ENCODE measurements at places on chromosomes 6 and 20. TPM values are rescaled to one million over a fixed set of nuclear protein-coding genes. Genes with fewer than 3 reads are reported as not detected.
A peak's percentile ranks its signal among the peaks of the same experiment; 100 is the strongest.

GRCh38 chr20:3174442-3175261 lies 1.3 kb upstream of the LZTS3 start:
- peaks cover 14% of the 10 kb centered on the region for H3K4me1 ChIP-seq
- peak overlapping the region; percentile 88 for H3K4me3 ChIP-seq
- no peaks in the 10 kb centered on the region for H3K36me3 ChIP-seq
- H3K27me3 ChIP-seq = peaks cover 6% of the 10 kb centered on the region

The IER3 gene
- total RNA-seq = 62.4 TPM

- peak overlapping the region; percentile 11 for H3K4me3 ChIP-seq
- H3K27ac ChIP-seq = peak overlapping the region; percentile 82
- peaks cover 11% of the 10 kb centered on the region for H3K36me3 ChIP-seq
- H3K4me1 ChIP-seq = peaks cover 28% of the 10 kb centered on the region
- peak; percentile 50 for DNase-seq
- H3K27me3 ChIP-seq = peaks cover 2% of the 10 kb centered on the region
Measured at GRCh38 chr20:32470025-32470861, 112.1 kb downstream of the ASXL1 start.

The RNF39 gene
- not detected for total RNA-seq

The PTCHD4 gene
- total RNA-seq = 8.9 TPM

DNA sequence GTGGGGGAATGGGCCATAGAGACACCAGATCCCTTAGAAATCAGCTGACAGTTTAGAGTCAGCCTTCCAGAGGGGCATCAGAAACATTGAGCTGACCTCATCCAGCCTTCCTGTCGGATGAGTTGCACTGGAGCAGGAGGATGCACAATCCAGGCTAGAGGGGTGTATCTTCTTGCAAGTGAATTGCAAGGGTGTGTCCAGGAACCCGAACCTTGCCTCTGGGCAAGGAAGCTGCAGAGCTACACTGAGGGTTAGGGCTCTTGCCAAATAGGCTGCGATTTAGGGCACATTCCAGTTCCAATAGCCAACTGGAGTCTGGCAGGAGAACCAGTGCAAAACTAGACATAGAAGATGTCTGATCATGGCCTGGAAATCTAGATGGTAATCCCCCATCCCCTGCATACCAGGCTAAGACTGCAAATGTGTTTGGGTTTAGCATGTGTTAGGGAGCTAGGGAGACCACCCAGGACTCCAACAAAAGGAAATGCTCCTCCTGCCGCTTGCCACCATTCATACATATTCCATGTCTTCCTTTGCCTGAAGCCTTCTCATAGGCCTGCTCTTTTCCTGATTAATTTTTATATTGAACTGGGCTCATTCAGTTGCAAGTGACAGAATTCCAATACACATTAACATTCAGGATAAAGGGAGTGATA lies 6.3 kb upstream of the UTRN start:
- DNase-seq = no peak
- H3K27ac ChIP-seq = no peak overlapping the region
- H3K36me3 ChIP-seq = no peaks in the 10 kb centered on the region
- peaks cover 14% of the 10 kb centered on the region for H3K4me1 ChIP-seq
- H3K27me3 ChIP-seq = no peaks in the 10 kb centered on the region

The CLPSL1 gene
- total RNA-seq = not detected

DNA sequence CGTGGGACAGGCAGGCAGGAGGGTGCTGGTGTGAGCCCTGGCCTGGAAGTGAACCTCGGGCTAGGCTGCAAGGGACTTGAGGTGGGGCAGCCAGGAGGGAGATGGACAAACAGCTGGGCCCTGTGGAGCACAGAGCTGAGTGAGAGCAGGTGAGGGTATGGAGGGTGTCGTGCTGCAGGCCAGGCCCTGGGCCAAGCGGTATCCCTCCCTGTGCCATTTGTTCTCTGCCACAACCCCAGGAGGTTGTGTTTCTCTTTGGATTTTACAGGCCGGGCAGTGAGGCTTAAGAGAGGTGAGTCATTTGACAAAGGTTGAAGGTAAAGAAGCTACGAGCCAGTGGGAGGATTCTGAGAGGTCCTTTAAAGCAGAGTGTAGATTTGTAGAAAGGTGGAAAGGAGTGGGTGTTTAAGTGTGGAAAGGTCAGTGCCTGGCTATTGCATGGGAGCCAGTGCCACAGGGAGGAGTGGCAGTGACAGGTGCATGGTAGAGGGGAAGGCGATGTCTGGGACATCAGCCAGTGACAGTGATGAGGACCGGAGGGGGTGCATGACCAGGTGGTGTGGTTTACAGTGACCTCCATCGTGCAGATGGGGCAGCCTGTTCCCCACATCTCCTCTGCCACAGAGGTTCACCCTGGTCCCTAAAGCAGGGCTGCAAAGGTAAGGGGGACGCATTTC lies 39.8 kb downstream of the GMPR start:
- H3K36me3 ChIP-seq = no peaks in the 10 kb centered on the region
- peaks cover 13% of the 10 kb centered on the region for H3K27me3 ChIP-seq
- H3K4me3 ChIP-seq = peak overlapping the region; percentile 82
- H3K4me1 ChIP-seq = peaks cover 33% of the 10 kb centered on the region

- no peak overlapping the region for H3K4me3 ChIP-seq
- no peak for DNase-seq
- H3K4me1 ChIP-seq = peaks cover 7% of the 10 kb centered on the region
- no peaks in the 10 kb centered on the region for H3K36me3 ChIP-seq
- no peak overlapping the region for H3K27ac ChIP-seq
Measured at GRCh38 chr20:48765359-48765758, 62.4 kb downstream of the PREX1 start.

GRCh38 chr6:125481056-125481455 lies 179.3 kb upstream of the HDDC2 start:
- DNase-seq = no peak
- H3K4me1 ChIP-seq = no peaks in the 10 kb centered on the region
- no peak overlapping the region for H3K27ac ChIP-seq
- peaks cover 2% of the 10 kb centered on the region for H3K27me3 ChIP-seq
- H3K36me3 ChIP-seq = no peaks in the 10 kb centered on the region

The HLA-DQB1 gene
- not detected for total RNA-seq

- H3K27ac ChIP-seq = peak overlapping the region; percentile 84
- H3K36me3 ChIP-seq = no peaks in the 10 kb centered on the region
- H3K4me1 ChIP-seq = peaks cover 46% of the 10 kb centered on the region
- H3K27me3 ChIP-seq = no peaks in the 10 kb centered on the region
- H3K4me3 ChIP-seq = peak overlapping the region; percentile 1
Measured at GRCh38 chr20:60695226-60696000, 556.6 kb upstream of the CDH4 start.

GRCh38 chr6:135173242-135173988 lies 7.7 kb upstream of the MYB start:
- no peaks in the 10 kb centered on the region for H3K4me1 ChIP-seq
- no peak overlapping the region for H3K27ac ChIP-seq
- no peak for DNase-seq

- H3K27me3 ChIP-seq = peaks cover 3% of the 10 kb centered on the region
- no peaks in the 10 kb centered on the region for H3K36me3 ChIP-seq
- DNase-seq = no peak
- no peak overlapping the region for H3K4me3 ChIP-seq
Measured at GRCh38 chr6:156269751-156270369, 507.3 kb upstream of the ARID1B start.

DNA sequence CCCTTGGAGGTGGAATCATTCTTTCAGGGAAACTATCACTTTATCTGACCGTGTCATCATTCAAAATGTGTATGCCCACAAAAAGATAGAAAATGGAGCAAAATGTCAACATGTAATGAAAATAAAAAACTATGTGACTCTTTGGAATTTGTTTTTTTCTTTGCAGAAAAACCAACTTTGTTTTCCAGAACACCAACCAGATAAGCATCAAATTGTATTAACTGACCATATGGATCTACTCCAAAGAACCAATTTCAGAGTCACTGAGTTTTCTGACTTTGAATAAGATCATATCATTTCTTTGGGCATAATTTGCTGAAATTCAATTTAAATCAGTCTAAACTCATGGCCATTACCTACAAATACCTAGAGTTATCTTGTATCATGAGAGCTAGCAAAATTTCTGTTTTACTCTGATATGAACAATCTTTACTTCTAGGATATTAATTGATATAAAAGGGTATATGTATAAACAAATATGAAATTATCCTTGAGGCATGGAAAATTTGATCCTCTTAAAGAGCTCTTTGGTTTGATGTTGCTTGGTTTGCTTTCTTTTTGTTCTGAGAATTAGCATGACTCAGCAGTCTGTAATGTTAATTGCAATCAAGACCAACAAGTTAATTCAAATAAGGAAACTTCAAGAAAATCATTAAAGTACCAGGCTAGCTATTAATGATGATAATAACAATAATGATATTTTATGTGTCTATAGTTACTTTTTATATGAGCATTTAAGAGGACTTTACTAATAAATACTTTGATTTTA lies 444.4 kb upstream of the MARCKS start:
- H3K36me3 ChIP-seq = no peaks in the 10 kb centered on the region
- peak overlapping the region; percentile 29 for H3K4me3 ChIP-seq
- H3K27ac ChIP-seq = peak overlapping the region; percentile 36
- DNase-seq = no peak

DNA sequence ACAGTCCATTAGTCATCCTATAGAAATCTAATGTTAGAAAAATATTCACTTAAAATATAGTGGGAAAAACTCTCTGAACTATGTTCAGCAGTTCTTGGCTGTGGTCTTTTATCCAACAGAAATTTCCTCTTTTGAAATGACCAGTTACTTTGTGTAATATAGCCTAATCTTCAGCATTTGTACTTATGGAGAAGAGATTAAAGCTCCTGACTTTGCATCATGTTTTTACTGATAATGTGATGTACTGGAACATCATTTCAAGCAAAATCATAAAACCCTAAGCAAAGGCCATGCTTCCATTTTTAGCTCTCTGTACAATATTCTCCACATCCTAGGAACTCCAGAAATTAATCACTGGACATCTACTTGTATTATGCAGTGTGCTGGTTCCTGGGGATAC lies 430.8 kb upstream of the RUNX2 start:
- no peak overlapping the region for H3K27ac ChIP-seq
- peaks cover 16% of the 10 kb centered on the region for H3K4me1 ChIP-seq
- no peak for DNase-seq
- no peak overlapping the region for H3K4me3 ChIP-seq

DNA sequence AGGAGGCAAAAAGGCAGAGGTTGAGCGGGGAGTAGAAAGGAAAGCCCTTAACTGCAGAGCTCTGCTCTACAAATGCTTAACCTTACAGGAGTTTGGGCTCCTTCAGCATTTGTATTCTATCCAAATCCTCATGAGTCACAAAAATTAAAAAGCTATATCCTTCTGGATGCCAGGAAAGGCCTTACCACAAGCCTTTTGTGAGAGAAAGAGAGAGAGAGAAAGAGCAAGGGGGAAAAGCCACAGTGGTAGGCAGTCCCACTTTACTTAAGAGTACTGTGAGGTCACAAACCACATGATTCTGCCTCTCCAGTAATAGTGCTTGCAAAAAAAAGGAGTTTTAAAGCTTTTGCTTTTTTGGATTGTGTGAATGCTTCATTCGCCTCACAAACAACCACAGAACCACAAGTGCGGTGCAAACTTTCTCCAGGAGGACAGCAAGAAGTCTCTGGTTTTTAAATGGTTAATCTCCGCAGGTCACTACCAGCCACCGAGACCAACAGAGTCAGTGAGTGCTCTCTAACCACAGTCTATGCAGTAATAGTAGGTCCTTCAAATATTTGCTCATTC lies at the start of gene RUNX2:
Gene RUNX2 (plus strand): TSS at position 375 of the 567 bp plus-strand sequence. CDS start 397 bp downstream, outside the sequence.
- H3K36me3 ChIP-seq = no peaks in the 10 kb centered on the region
- H3K4me3 ChIP-seq = peak within 1 kb of the TSS; percentile 48
- peaks cover 22% of the 10 kb centered on the region for H3K4me1 ChIP-seq
- H3K27me3 ChIP-seq = no peaks in the 10 kb centered on the region
- DNase-seq = peak; percentile 68

DNA sequence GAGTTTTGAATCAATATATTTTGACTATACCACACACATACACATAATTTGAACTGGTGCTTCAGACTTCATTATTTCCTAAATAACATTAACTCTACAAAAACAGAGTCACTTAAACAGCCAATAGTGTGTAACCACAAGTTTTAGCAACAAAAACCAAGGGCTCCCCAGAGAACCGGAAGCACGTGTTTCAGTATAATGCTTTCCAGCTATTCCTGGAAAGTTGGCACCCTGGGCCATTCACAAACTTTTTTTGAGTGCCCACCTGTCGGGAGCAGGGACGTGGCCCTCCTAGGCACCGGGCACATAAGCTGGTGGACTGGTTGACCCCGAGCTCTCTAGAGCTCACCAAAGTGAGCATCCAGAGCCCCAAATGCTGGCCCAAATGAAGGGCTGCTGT lies 1.9 kb upstream of the SLC35D3 start:
- H3K27me3 ChIP-seq = peaks cover 19% of the 10 kb centered on the region
- H3K4me3 ChIP-seq = peak overlapping the region; percentile 75
- no peaks in the 10 kb centered on the region for H3K36me3 ChIP-seq
- DNase-seq = no peak
- H3K27ac ChIP-seq = no peak overlapping the region
